ENCODE measurements at places on chromosomes 1 and 21. TPM values are rescaled to one million over a fixed set of nuclear protein-coding genes. Genes with fewer than 3 reads are reported as not detected.

DNA sequence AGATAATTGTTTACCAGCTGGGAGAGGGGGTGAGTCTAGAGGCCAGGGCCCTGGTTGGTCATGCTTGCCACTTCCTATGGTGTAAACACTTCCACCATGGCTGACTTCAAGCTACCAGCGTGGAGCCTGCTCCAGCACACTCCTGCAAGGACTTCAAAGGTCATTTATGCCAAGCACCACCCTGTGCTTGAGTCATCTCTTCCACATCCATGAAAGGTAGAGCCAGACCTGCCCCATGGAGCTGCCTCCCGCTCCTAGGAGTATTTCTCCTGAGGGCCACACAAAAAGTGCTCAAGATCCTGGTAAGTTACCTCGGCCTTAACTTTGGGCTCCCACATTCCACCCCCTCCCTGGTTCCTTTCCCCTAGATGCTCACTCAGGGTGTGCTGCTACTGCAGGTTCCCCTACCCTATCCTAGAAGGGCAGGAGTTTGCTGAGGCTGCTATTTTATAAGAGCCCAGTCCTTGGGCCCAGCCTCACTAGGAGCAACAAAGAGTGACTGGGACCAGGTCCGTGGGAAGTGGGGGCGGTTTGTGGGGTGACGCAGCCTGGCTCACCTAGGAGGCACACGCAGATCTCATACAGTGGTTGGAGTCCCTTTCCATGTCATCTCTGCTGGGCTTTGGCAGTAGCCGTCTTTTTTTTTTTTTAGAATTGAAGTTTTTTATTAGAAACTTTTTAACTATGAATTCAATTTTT is 2.4 kb downstream of the RAB7B start:
- DNase-seq = no peak

- DNase-seq = no peak
These were observed 9.6 kb upstream of the BGLAP start for GRCh38 chr1:156232201-156232894.

DNA sequence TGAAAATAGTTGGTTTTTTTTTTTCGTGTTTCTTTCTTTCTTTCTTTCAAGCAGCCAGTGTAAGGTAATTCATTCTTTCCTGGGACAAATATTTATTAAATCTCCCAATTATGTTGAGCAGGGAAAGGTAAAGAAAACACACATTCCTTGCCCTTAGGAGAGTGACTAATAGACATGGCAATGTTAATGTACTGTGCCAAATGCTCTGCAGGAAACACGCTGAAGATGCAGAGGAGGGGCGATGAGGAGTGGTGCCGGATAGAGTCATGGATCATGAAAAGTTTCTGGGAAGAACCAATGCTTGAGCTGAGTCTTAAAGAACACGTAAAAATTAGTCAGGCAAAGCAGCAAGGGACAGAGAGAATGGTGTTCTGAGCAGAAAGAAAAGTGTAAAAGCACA is 199.2 kb downstream of the DNM3 start:
- DNase-seq = peak; percentile 49

- no peak for DNase-seq
These were observed 89.8 kb downstream of the NMNAT2 start for GRCh38 chr1:183328371-183328770.

DNA sequence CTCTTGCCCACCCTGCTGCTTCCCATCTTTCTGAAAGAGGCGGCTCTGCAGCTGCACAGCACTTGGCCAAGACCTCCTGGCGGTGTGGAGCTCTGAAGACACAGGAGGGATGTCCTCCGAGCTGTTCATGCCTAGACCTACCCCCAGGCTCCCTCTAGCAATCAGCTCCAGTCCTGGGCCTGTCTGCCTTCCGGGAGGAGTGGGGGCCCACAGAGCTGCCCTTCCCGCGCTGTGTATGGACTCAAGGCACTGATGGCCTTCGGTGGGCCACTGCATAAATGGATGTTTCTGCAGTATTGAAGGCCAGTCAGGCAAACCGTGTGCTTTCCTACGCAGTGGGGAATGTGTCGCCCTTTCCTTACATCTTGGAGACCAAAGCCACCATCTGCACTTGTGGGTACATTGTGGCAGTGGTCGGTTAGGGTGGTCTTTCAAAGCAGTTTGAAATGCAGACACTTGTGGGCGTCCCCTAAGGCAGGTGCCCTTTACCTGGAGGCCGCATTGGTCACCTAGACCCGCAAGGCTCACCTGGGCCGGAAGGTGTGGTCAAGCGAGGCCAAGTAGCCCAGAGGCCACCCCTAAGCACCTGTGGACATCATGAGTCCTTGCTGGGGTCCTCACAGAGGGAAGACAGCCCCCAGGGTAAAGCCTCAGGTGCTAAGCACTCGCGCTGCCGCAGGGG is 912 bp upstream of the PKNOX1 start:
- no peak for DNase-seq

GRCh38 chr1:13960375-13960987 is 260.5 kb downstream of the PRDM2 start:
- peak; percentile 32 for DNase-seq

DNA sequence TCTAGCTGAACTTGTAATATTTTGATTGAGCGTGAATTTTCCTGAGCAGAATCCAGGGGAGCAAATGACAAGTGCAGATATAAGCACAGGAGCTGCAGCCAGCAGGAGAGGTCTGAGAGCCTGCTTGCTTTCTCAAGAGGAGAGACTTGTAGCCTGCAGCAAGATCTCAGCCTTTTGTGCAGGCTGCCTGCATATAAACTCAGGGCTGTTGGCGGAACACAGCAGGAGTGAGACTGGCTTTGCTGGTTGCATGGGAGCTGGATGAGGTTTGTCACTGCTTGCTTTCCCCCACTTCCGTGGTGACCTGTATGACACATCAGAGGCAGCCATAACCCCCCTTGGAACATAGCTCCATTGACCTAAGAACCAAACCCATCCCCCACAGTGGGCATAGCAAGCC is 725.4 kb upstream of the RGS18 start:
- no peak for DNase-seq

DNA sequence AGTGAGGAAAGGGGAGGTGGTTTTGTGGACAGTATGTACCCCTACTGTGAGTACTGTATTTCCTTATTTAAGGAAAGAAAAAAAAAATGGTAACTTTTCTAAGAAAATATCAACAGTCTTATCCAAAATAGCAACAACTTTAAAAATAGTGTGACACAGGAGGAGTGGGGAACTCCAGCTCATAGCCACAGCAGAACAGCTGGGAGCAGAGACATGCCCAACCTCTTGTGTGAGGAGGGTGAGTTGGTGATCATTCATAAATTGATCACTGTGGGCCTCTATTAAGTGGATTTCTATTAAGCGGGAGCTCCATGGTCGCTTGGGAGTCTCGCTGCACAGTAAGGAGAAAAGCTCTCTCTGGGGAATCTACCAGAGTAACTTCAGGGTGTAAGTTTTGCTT is 158.8 kb upstream of the DUSP10 start:
- peak; percentile 44 for DNase-seq

GRCh38 chr1:8512504-8512903 is 194.6 kb downstream of the SLC45A1 start:
- DNase-seq = no peak

GRCh38 chr1:160844447-160845232 is 18.0 kb downstream of the CD244 start:
- no peak for DNase-seq

DNA sequence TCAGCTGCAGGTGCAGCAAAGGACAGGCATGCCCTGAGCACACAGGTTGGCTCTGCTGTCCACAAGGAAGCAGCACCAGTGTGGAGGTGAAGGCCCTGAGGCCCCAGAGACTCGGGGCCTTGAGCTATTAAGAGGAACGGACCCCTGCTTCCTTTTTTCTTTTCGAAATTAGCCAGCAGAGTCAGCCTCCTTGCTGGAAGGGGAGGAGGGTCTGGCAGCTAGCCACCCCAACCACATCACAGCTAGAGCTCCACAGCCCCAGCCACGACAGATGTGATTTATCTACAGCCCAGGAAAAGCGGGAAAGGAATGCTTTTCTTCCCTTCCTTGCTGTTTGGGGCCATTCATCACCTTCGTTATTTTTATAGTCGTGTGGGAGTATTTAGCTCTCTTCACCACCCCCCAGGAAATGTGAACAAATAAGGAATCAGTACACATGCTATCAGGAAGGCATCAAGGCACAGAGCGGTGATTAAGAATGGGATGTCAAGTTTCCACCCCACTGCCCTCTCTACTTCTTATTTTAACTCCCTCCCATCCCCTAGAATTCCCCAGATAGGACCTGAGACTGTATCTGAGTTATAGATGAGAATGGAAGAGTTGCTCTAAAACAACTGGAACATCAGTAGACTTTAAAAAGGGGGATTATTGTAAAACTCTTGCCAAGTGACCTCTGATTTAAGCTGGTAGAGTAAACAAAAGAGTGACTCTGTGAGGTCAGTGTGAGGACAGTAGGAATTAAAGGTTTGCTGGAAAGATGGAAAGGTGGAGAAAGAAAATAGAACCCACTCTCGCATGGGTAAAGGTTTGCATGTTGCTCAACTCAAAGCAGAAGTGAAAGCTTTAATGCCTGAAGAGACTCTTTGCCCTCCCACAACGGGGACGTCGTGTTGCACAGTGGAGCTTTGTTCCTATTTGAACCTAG is 224.7 kb upstream of the GJB5 start:
- no peak for DNase-seq

DNA sequence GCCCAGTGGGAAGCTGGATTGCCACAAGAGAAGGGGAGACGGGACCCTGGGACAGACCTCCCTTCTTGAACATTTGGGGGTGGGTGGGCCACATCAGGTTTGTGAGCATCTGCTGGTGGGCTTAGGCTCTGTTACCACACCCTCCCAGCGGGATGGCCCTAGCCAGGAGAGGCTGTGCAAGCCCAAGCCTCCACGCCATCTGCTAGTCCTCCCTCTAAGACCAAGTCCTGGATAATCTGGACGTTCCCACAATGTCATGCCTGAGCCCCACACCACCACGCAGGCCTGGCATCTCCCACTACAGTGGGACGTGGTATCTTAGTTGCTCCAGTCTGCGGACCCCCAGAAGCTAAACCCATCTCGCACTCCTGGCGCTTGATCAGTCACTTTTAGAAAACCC is 3.7 kb upstream of the IBA57 start:
- DNase-seq = no peak

DNA sequence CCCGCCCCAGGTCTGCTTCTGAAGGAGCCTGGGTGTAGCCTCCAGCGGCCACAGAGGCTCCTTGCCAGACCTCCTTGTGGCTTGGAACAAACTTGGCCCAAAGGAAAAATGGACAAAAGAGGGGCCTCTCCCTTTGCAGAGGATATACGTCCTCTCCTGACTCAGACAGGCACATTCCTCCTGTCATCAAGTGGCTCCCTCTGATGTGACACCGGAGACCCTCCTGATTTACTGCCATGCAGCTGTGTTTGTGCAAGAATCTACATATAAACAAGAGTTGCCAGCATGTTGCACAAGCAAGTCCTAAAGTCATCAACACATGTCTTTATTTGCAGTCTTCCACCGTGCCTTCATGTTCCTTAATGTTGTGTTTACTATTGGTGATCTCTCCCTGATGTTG is 54.1 kb upstream of the F3 start:
- peak; percentile 30 for DNase-seq

DNA sequence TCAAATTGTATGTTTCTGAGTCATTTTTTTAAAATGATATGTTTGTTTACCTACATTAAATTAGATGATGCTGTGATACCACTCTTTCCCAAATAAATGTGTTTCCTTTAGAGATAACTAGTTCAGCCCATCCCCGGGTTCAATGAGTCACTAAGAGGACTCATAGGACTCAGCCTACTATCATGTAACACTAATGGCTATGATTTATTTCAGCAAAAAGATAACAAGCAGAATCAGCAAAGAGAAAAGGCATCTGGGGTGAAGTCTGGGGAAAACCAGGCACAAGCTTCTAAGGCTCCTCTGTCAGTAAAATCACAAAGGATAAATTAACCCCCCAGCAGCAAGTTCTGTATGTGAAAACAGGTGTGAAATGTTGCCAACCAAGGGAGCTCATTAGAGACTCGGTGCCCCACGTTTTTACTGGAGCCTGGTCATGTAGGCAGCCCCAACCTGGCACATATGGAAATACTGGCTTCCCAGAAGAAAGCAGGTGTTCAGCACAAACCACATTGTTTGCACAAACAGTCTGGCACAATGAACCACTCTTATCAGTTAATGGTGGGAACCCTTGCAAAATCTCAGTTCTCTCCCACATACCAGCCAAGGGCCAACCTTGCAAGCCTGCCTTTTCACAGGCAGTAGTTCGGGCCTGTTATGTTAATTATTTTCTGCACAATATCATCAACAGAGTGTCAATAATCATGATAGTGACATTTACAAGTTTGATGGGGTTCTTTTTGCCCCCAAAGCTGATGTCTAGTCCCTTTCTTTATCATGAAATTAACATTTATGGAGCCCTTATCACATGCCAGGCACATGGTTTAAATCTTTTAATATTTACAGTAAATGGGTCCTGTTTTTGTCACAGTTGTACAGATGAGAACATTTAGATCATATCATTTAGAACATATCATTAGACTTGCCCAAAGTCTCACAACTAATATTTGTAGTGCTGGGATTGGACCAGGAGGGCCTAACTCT is 23.1 kb upstream of the CNN3 start:
- DNase-seq = peak; percentile 80

GRCh38 chr21:36454093-36454531 is 25.8 kb downstream of the CLDN14 start:
- DNase-seq = no peak

DNA sequence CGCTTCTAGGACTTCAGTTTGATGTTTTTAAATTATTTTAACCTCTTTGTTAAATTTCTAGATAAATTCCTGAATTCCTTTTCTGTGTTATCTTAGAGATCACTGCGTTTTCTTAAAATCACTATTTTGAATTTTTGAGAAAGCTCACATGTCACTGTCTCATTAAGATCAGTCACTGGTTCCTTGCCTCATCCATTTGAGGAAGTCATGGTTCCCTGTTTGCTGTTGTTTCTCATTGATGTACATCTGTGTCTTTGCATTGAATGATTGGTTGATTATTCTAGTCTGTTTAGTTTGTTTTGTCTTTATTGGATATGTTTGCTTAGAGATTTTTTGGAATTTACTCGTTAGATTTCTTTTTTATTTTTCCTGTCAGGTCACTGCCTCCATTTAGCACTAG is 50.1 kb downstream of the CRP start:
- no peak for DNase-seq

DNA sequence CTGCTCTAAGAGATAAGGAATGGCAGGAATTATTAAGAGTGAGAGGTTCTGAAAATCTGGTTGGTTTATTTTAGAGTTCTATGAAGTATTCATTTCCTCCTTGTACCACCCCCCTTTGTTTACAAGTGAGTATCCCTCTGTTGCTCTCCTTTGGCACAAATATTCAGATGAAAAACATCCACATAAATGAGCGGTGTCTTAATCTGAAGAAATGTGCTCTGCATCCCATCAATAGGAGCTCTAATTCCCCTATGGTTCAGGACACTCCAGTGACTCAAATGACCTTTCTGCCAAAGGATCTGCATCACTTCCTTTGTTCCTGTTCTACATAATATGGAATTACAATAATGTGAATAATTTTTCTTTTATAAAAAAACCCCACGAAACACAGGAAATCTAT is 16.6 kb downstream of the DDAH1 start:
- DNase-seq = peak; percentile 67

Gene PLA2G4A
- not detected for total RNA-seq
